ENCODE measurements at places on chromosomes 11 and 22. TPM values are rescaled to one million over a fixed set of nuclear protein-coding genes. Genes with fewer than 3 reads are reported as not detected.

GRCh38 chr11:1301220-1302000, 8.0 kb downstream of the TOLLIP start:
- H3K27ac ChIP-seq = no peak overlapping the region
- H3K27me3 ChIP-seq = no peaks in the 10 kb centered on the region
- no peak overlapping the region for H3K4me3 ChIP-seq
- H3K4me1 ChIP-seq = peaks cover 1% of the 10 kb centered on the region
- H3K36me3 ChIP-seq = peaks cover 7% of the 10 kb centered on the region

The OR10A2 gene
- polyA plus RNA-seq = not detected

- peaks cover 14% of the 10 kb centered on the region for H3K36me3 ChIP-seq
- H3K27me3 ChIP-seq = no peaks in the 10 kb centered on the region
- H3K4me1 ChIP-seq = peaks cover 18% of the 10 kb centered on the region
- no peak overlapping the region for H3K4me3 ChIP-seq
- H3K27ac ChIP-seq = no peak overlapping the region
These were observed 5.1 kb upstream of the TIRAP start for GRCh38 chr11:126277780-126278179.

DNA sequence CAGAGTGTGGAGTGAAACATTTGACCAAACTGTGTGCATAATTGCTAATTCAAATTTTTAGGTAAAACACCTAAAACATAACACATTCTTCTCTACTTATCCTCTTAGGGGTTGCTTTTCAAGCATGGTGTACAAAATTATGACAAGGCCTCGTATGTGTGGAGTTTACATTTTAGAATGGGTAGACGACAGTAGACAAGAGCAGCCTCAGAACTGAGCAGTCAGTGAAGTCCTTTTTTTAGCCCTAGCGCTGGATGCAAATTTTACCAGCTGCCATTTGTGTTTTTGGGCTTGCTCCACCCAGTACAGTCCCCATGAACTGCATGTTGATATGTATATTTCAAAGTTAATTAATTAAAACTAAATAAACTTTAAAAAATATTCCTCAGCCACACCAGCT, 64.7 kb upstream of the TOP3B start:
- no peaks in the 10 kb centered on the region for H3K36me3 ChIP-seq
- DNase-seq = no peak
- H3K4me3 ChIP-seq = no peak overlapping the region
- H3K4me1 ChIP-seq = no peaks in the 10 kb centered on the region
- H3K27me3 ChIP-seq = no peaks in the 10 kb centered on the region
- no peak overlapping the region for H3K27ac ChIP-seq

DNA sequence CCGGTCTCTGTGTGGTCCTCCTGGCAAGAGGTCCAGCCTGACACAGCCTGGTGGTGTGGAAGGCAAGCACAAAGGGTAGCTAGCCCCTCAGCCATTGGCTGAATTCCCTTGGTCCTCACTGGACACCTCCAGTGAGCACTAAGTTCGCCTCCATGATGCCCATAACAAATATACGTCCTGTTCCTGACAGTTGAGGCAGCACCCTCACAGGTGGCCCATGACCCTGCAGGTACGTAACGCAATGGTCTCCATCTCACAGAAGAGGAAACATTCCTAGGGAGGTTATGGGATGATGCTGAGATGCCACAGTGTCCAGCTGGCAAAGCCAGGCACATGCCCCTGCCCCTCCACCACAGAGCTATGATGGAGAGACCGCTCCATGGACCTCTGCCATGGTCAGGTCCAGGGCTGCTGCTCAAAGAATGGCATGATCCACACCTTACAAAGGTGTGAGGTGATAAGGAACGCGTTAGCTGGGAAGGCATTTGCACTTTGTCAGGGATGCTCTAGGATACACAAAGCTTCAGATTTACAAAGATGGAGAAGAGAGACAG, 1.4 kb upstream of the GNAZ start:
- H3K4me1 ChIP-seq = peaks cover 11% of the 10 kb centered on the region
- no peak overlapping the region for H3K4me3 ChIP-seq
- H3K36me3 ChIP-seq = no peaks in the 10 kb centered on the region

- peak; percentile 77 for DNase-seq
- H3K27me3 ChIP-seq = no peaks in the 10 kb centered on the region
- H3K27ac ChIP-seq = peak overlapping the region; percentile 52
- H3K4me3 ChIP-seq = peak overlapping the region; percentile 44
- peaks cover 75% of the 10 kb centered on the region for H3K4me1 ChIP-seq
These were observed 3.4 kb downstream of the TSPAN32 start for GRCh38 chr11:2305140-2305778.

The CSTPP1 gene
- 24.3 TPM for polyA plus RNA-seq

GRCh38 chr11:68164437-68164836, 43.2 kb upstream of the CHKA start:
- no peak for DNase-seq
- H3K4me1 ChIP-seq = no peaks in the 10 kb centered on the region
- H3K27me3 ChIP-seq = no peaks in the 10 kb centered on the region

The NTM gene
- not detected for polyA plus RNA-seq

The LARGE1 gene
- polyA plus RNA-seq = not detected

DNA sequence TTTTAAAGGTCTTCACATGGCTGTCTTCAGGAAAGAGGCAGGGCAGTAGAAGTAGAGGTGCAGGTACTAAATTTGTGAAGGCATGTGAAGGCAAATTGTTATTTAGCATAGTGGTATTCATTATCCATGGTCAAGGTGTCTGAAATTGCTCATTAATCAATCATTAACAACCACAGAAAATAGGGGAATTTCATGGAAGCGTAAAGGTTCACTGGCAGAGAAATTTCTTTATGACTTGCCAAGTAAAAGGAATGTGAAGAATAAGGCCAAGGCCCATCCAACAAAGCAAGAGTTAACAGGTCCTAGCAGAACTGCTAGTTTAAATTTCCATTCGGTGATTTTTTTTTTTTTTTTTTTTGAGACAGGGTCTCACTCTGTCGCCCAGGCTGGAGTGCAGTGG, 59.0 kb downstream of the RSF1 start:
- peaks cover 16% of the 10 kb centered on the region for H3K36me3 ChIP-seq
- no peak overlapping the region for H3K4me3 ChIP-seq
- H3K4me1 ChIP-seq = no peaks in the 10 kb centered on the region
- no peak for DNase-seq

DNA sequence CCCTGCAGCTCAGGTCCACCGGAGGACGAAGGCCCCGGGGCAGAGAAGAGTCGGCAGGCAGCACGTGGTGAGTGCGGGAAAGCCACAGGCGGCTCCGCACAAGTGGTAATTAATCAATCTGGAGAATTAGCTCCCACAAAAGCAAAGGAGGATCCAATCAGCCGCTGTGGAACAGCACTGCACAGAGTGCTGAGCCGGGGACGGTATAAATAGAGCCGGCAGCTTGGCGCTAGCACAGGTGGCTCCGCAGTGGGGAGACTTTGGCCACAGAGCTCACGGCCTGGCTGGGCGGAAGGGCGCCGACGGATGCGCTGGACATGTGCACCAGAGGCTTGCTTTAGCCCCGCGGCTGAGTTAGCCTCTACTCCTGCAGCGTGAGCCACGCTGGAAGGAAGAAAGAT, 48.9 kb downstream of the IGSF9B start:
- no peaks in the 10 kb centered on the region for H3K36me3 ChIP-seq
- no peak overlapping the region for H3K27ac ChIP-seq
- no peak for DNase-seq
- no peaks in the 10 kb centered on the region for H3K27me3 ChIP-seq
- H3K4me1 ChIP-seq = no peaks in the 10 kb centered on the region

The PATE4 gene
- polyA plus RNA-seq = not detected

The FOLH1 gene
- not detected for polyA plus RNA-seq

- H3K27ac ChIP-seq = no peak overlapping the region
- H3K36me3 ChIP-seq = no peaks in the 10 kb centered on the region
- H3K4me3 ChIP-seq = no peak overlapping the region
These were observed 13.9 kb upstream of the SHANK2 start for GRCh38 chr11:71266114-71266833.

DNA sequence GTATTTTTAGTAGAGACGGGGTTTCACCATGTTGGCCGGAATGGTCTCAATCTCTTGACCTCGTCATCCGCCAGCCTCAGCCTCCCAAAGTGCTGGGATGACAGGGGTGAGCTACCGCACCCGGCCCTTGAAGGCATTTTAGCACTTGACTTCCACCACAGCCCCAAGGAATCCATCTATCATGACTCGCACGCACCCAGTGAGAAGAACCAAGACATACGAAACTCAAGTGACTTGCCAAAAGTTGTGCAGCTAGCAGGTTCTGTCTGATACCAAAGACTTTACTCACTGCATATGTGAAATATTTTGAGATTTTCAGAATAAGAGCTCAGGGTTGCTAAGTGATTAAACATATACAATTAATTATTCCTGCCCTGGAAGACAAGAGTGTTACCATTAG, 21.0 kb downstream of the FLI1 start:
- no peak for DNase-seq
- H3K36me3 ChIP-seq = no peaks in the 10 kb centered on the region
- no peaks in the 10 kb centered on the region for H3K27me3 ChIP-seq

The UBQLNL gene
- not detected for polyA plus RNA-seq

The FGF3 gene
- not detected for polyA plus RNA-seq

The C11orf97 gene
- not detected for polyA plus RNA-seq

DNA sequence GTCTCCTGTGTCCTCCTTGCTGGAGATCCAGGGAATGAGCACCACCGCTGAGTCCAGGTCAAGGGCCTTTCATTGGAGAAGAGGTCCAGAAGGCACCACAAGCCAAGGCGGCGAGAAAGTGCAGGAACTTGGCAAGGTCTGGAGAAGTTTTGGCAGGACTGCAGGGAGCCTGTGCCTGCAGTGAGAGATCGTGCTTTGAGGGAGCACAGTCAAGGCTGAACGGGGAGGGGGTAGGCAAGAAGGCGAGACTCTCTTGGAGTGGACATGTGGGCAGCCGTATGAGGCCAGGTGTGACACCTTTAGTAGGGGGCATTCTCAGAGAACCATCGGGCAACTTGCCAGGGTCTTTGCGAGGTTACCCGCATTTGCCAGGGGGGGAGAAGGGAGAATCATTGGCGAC, 30.5 kb downstream of the LRRC10B start:
- no peak overlapping the region for H3K4me3 ChIP-seq
- no peak overlapping the region for H3K27ac ChIP-seq
- no peak for DNase-seq
- no peaks in the 10 kb centered on the region for H3K4me1 ChIP-seq
- no peaks in the 10 kb centered on the region for H3K36me3 ChIP-seq

- H3K36me3 ChIP-seq = no peaks in the 10 kb centered on the region
- H3K27me3 ChIP-seq = no peaks in the 10 kb centered on the region
- H3K27ac ChIP-seq = no peak overlapping the region
- H3K4me1 ChIP-seq = no peaks in the 10 kb centered on the region
These were observed 10.3 kb downstream of the OR10D3 start for GRCh38 chr11:124193221-124194010.

DNA sequence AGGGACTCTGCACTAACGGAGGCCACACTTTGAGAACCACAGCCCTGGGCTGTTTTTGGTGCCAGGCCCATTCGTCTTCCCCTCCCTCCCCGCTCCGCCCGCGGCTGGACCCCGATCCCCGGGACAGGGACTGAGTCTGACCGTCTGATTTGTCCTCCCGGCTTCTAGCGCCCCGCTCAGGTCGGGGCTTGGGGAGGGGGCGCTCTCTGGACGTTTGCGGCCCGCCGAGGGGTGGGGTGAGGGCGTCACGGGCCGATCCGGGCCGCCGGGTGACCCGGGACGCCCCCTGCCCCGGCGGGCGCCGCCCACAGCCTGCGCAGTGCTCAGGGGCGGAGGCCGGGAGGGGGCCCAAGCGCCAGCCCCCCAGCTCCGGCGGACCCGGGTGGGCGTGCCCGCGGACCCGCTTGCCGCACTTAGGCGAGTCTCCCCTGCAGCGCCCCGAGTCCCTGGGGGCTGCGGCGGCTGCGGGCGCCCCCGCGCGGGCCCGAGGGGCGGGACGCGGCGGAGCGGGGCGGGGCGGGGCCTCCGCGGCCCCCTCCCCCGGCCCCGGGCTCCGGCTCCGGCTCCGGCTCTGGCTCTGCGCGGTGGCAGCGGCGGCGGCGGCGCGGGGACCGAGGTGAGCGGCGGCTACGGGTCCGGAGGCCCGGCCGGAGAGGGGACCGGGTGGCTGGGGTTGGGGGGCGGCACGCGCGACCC, 33.7 kb upstream of the PRR5 start:
- H3K36me3 ChIP-seq = no peaks in the 10 kb centered on the region
- peak; percentile 67 for DNase-seq
- H3K27me3 ChIP-seq = no peaks in the 10 kb centered on the region
- H3K4me1 ChIP-seq = peaks cover 71% of the 10 kb centered on the region

DNA sequence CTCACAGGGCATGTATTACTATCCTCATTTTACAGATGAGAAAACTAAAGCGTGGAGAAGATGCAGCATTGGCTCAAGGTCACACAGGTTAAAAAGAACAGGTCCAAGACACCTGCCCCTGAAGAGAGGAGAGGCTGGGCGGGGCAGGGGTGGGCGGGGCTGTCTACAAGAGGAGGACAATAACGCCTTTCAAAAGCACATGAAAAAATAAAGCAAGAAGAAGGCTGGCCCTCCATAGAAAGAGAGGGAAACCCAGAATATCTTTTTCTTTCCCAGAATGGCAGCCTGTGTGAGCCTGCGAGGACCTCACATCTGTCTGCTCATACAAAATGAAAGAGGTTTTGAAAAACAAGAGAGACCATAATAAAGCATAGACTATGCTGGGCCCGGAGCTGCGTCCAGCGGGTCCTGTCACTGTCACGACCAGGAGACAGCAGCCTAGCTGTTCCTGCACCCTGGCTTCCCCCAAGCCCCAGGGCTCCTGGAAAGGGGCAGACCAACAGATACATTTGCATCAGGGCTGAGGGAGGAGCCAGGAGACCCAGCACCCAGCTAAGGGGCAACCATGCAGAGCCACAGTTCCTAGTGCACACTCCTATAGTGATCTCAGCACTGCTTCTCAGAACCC, 61.6 kb downstream of the DSCAML1 start:
- H3K4me1 ChIP-seq = no peaks in the 10 kb centered on the region
- no peaks in the 10 kb centered on the region for H3K36me3 ChIP-seq
- H3K27ac ChIP-seq = no peak overlapping the region

DNA sequence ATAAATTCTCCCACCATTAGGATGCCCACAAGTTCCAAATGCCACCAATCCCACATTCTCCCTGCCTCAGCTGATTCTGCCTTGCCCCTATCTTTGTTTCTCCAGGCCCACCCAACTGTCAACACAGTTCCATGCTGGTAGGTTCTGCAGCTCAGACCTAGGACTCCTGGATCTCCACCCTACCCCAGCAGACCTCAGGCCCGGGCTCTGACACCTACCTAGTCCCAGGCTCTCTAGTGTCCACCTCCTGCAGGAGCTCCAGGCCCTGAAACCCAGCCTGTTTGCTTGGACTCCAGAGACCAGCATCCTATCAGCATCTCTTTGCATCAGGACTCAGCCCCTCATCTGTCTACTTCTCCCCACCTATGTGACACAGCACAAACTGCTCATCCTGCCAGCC, 86.5 kb downstream of the PDE2A start:
- peaks cover 11% of the 10 kb centered on the region for H3K27me3 ChIP-seq
- peaks cover 47% of the 10 kb centered on the region for H3K4me1 ChIP-seq
- no peaks in the 10 kb centered on the region for H3K36me3 ChIP-seq
- no peak for DNase-seq
- H3K27ac ChIP-seq = no peak overlapping the region
- no peak overlapping the region for H3K4me3 ChIP-seq

DNA sequence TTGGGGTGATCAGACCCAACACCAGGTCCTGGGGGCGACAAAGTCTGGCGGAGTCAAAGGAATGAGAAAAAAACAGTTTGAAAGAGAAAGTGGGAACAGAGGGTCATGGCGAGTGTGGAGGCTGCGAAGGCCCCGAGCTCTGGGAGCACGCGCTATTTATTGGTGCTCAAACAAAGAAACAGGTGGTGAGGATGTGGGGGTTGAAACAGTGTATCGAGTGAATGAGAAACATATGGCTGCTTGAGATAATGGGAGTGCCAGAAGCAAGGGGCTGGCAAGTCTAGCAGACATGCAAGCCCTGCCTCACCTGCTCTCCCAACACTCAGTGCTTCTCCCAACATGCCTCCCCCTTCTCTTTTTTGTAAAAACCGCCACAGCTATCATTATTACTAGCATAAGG, 7.8 kb upstream of the DUSP18 start:
- no peaks in the 10 kb centered on the region for H3K27me3 ChIP-seq
- H3K36me3 ChIP-seq = no peaks in the 10 kb centered on the region
- no peak overlapping the region for H3K4me3 ChIP-seq
- no peaks in the 10 kb centered on the region for H3K4me1 ChIP-seq
